Urothelium cell line (cell line): ENCODE measurements at places on chromosomes 7 and 10.

DNA sequence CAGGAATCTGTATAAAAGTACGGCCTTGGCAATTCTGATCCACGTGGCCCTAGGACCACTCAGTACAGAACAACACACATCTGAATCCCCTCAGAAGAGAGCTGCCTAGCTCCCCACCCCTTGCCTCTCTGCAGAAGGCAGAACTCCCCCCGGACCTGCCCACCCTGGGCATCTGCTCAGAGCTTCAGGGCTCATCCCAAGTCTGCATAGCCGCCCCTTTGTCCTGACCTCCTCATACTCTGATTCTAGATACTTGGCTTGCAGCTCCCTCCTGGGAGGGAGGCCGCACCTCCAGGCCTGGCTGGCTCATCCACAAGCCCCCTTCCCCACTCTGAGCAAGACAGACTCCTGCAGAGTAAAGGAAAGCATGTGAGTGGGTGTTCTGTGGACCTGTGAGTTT, 49.6 kb downstream of the GRID1 start:
- DNase-seq = no peak

DNA sequence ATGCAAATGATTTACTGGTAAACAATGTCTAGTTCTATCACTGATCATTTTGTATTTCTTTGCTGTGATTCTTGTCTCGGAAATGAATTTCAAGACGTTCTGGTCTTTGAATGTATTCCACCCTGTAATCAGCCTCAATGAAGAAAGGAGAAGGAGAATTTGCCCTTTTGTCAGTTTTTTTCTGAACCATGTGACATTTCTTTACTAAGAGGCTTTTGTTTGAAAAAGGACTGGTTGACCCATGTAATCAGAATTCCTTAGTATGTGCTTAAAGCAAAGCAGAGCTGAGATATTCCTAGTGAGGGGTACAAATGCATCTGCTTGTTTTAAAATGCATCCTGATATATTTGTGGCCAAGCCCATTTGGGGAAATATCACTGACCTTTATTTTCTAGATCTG, 581.6 kb downstream of the ETV1 start:
- DNase-seq = no peak

DNA sequence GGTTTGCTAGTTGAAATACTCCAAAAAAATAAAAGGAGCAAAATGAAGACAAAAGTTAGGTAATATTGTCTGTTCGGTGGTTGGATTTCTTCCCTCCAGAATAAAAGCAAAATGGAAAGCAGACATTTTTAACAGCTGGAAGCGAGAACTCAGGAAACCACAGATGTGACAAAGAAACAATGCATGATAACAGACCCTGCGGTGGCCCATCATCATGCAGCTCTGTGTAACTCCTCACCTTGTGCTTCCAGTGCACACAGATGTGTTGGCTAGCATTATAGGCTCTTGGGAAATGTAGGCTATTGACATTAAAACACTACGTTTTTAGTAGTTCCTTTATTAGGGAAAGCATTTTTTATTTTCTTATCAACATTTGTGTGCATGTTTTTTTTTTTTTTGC, 53.9 kb upstream of the ARL4A start:
- no peak for DNase-seq

DNA sequence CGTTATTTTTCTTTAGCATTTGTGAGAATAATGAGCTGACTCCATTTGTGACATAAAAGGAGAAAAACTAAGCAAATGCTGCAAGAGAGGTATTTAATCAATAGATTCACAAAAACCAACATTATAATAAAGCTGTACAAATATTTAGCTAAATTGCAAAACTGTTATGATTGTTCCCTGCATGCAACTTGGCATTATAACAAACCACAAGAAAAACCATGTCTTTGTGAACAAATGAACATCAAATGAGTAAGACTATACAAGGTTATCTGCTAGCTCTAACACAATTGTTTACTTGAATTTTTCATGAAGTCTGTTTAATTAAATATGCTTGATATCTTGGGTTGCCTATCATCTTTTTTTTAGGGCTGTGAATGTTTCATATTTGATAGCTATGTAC, 50.8 kb upstream of the PPP1R9A start:
- DNase-seq = no peak

GRCh38 chr10:1093696-1094095, 37.5 kb downstream of the WDR37 start:
- no peak for DNase-seq

DNA sequence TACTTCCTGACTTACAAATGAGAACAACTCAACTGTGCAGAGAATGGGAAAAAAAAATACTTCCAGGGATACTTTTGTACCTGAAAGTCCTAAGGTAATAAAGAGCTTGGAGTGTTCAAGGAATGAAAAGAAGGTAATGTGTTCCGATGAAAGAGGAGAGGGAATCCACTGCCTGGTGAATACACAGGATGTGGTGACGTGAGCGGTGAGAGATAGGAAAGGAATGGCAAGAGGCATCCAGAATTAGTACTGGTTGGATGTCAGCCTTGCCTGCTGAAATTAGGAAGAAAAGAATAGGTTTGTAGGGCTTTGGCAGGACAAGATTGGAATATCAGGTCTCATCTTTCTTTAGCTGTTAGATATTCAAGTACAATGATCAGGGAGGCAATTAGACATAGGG, 347.7 kb downstream of the POM121L12 start:
- peak; percentile 80 for DNase-seq

GRCh38 chr10:132446195-132446581, 49.2 kb downstream of the PWWP2B start:
- no peak for DNase-seq

DNA sequence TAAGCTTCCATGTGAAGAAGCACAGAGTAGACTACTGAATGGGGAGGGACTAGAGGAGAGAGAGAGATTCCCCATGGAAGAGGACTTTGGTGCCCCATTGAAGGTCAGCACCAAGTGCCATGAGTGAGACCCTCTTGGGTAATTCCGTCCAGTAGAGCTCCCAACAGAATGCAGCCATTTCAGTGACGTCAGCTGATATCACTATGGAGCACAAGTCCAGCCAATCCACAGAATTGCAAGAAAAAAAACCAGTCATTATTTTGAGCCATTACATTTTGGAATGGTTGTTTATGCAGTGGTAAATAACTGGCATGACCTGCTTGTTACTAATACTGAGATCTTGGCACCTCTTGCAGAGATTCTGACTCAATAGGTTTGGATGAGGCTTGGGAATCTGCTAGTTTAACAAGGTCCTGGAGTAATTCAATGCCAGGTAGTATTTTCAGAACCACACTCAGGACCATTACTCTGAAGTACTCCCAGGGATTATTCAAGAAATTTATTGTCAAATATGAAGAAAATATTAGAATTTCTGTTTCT, 52.6 kb upstream of the SP8 start:
- DNase-seq = no peak

GRCh38 chr7:150324373-150324961, 1.1 kb upstream of the ACTR3C start:
- no peak for DNase-seq

- no peak for DNase-seq
Observed at GRCh38 chr7:14351167-14351566, 361.7 kb upstream of the ETV1 start.

GRCh38 chr10:79487296-79488194, 24.8 kb upstream of the EIF5AL1 start:
- DNase-seq = peak; percentile 74

GRCh38 chr7:150738591-150739001, 1.4 kb downstream of the GIMAP5 start:
- peak; percentile 16 for DNase-seq

GRCh38 chr7:159114981-159115380, 29.7 kb downstream of the VIPR2 start:
- no peak for DNase-seq

DNA sequence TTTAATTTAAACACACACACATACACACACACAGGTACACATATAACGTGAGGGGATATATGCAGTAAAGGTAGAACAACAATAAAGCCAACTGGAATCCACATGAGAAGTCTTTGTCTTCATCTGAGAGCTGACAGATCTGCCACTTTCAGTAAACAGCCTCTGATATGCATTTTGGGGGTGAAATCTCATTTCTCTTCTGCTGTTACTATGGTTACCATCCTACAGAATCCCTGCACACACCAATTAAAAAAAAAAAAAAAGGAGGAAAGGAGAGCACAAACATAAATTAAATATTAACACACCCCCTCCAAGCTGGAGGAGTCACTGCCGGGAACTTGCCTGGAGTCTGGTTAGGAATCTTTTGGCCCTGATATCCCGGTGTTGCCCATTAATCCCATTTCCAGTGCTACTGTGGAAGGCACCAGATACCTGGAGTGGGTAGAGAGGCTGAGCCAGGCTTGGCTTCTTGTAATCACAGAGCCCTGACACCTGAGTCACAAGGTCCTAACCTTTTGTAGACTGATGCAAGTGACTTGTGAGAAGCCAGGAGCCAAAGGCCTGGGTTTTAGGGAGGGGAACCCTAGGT, 169.1 kb downstream of the LHFPL3 start:
- no peak for DNase-seq

DNA sequence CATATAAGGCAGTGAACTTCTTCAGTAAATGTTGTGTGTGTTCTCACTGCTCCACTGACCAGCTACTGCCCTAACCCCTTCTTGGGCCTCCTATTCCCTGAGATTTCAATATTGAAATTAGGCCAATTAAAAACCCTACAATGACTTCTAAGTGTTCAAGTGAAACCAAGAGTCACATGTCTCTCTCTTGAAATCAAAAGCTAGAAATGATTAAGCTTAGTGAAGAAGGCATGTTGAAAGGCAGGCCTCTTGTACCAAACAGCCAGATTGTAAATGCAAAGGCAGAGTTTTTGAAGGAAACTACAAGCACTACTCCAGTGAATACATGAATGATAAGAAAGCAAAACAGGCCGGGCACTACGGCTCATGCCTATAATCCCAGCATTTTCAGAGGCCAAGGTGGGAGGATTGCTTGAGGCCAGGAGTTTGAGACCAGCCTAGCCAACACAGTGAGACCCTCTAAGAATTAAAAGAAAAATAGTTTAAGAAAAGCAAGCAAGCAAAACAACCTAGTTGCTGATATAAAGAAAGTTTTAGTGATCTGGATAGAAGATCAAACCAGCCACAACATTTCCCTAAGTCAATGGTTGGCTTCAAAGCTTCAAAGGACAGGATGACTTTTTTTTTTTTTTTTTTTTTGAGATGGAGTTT, 22.3 kb downstream of the BRAF start:
- DNase-seq = no peak

DNA sequence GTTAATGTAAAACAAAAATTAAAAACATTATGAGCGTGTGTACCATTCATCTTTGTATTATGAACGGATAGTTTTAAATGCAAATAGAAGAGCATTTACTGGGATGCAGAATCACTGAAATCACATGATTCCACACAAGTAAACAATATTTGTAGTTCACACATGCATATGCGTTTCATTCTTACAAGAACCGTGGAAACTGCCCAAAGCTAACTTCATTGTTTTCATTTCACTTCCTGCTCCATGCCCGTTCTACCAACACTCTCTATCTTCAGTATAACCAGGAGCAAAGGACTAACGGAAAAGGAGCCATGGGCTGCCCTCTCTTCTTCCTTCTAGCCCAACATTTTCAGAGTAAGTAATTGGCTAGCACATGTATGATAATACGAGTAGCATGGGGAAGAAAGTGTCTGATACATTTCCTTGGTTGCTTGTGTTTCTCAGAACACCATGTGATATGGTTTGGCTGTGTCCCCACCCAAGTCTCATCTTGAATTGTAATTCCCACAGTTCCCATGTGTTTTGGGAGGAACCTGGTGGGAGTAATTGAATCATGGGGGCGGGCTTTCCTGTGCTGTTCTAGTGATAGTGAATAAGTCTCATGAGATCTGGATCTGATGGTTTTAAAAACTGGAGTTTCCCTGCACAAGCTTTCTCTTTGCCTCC, 38.8 kb downstream of the ZNF783 start:
- no peak for DNase-seq

DNA sequence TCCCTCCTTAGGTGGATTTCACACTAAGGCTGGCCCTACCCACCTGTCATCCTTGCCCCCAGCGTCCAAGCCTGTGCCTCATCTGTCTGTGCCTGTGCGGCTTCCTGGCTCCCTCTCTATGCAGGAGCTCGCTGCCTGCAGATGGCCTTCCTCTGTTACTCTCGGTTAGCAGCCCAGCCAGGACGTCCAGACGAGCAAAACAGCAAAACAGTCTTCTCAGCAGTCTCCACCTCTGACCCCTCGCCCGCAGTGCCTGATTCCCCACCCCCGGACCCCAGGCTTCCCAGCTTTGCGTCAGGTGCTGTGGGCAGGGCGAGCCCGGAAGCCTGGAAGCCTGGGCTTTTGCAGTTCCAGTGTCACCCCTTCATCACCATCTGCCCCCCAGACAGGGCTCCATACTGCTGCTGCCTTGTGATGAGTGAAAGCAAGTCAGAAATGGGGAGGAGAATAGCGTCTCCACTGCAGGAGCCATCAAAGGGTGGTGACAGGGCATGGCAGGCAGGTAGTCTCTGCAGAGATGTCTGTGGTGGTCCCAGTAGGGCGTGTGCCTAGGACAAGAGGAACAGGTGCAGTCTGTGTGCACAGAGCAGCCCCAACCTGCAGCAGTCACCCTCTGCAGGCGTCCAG, 88.5 kb downstream of the ADCY1 start:
- no peak for DNase-seq

DNA sequence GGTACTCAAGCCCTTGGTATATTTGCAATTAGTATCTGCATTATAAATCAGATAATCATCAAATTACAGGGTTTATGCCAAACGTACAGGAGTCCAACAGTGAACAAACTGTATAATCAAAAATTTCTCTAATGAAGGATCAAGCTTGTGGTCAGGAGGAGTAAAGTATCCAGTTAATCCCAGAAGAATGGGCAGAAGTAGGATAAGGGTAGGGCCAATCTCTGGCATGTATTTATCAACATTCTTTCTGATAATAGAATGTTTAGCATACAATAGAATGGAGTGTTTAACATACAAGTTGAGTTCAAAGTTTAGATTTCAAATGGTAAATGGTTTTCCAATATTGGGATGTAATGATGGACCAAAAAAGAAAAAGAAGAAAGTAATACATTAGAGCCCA, 103.0 kb downstream of the CALD1 start:
- DNase-seq = no peak

GRCh38 chr7:73308074-73308664, 457 bp downstream of the NSUN5 start:
- DNase-seq = no peak

DNA sequence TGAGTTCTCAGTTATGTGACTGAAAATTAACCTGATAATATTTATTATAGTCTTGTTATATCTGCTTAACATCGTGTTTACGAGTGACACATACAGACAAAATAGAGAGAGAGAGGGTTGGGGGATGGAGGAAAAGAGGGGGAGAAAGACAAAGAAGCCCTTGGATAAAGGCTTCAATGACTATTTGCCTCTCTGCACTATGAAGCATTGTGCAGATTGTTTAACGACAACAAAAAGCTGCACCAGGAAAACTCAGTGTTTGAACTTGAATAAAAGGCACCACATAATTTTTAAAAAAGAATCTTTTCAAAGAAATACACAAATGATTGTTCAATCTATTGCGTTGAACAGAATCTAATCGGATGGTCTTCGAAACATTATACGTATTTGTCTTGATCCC, 27.8 kb downstream of the MAGI2 start:
- DNase-seq = no peak

DNA sequence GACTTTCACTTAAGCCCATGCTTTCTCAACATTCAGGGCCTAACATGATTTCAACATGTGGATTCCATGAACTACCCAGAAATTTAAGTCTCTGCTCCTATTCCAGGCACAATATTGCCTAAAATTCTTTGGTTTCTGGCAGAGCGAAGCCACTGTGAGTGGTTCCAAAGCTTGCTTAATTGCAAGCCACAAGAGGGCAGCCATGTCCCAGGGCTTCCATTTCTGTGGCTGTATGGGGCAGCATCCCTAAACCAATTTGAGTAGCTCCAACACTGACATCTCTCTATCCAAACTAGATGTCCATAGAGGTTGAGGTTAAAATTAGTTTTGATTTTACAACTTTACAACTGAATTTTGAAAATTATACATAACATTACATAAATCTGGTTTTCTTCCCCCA, 56.3 kb upstream of the MDFIC start:
- DNase-seq = no peak
